ENCODE measurements at places on chromosomes 7 and 10.

DNA sequence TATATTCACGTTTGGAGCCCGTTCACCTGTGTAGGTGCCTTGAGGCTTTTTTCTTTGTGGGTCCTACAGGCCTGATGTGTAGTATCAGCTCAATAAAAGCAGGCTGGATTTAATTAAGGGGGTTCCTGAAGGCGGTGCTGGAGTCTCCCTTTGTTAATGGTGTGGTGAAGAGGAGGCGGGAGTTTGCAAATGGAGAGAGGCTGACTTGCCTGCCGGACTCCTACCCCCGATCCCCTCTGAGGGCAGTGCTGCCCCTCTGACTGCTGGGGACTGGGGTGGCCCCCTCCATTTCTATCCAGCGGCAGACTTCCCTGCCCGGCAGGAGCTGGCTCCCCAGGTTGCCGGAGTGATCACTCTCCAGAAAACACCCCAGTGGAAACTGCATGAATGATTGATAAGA is 45.1 kb downstream of the ZMIZ1 start:
- DNase-seq, result no peak

DNA sequence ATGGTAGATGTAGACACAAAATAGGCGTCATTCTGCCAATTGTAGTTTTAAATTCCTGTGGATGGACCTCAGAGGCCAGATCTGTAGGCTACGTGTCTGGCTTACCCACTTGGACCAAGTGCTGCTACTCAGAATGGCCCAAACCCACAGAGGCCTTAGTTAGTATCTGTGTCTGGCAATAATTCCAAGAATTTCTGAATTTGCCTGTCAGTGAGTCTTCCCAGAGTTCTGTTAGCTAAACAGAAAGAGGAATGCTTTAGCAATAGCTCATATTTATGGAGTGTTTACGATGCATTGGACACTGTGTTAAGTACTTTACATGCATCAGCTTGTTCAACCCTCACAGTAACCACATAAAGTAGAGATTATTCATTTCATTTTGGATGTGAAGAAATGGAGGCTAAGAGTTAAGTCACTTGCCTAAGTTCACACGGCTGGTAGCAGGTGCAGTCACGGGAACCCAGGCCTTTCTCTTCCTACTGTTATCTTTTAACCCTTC is 231.8 kb downstream of the PTEN start:
- peak; percentile 90 for DNase-seq

DNA sequence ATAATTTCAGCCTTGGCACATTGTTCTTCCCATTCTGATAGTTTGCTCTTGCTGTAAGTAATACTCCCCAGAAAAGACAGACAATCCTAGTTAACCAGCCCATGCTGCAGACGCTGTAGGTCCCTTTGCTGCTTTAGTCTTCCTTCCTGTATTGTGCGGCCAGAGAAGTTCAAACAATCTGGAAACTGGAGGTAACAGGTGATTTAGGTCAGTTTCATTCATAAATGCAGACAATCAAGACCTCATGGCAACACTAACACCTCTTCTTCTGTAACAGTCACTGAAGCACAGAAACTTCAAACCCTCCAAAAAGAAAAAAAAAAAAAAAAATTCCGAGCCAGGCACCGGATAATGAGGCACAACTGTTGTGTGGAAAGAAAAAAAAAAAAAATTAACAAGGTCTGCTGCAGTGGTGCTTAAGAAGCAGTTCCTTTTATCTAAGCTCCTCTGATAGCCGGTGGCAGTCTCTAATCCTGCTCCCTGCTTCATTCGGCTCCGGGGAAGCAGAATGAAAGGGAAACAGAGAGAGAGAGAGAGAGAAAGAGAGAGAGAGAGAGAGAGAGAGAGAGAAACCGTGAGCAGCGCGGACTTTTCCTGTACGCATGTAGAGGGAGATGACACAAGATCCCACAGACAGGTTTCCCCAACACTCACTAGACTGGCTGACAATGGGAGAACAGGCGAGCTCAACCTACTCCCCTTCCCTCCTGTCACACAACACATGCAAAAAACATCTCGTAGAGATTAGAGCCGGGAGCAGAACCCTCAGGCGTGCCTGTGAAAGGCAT is at the start of gene SEMA3A:
SEMA3A (minus strand) TSS at position 306 of the 788 bp plus-strand sequence; CDS start at position 103, 203 bp downstream.
- peak; percentile 71 for DNase-seq

- DNase-seq, result peak; percentile 75
Observed at GRCh38 chr10:3226960-3227744, 54.6 kb upstream of the PITRM1 start.

DNA sequence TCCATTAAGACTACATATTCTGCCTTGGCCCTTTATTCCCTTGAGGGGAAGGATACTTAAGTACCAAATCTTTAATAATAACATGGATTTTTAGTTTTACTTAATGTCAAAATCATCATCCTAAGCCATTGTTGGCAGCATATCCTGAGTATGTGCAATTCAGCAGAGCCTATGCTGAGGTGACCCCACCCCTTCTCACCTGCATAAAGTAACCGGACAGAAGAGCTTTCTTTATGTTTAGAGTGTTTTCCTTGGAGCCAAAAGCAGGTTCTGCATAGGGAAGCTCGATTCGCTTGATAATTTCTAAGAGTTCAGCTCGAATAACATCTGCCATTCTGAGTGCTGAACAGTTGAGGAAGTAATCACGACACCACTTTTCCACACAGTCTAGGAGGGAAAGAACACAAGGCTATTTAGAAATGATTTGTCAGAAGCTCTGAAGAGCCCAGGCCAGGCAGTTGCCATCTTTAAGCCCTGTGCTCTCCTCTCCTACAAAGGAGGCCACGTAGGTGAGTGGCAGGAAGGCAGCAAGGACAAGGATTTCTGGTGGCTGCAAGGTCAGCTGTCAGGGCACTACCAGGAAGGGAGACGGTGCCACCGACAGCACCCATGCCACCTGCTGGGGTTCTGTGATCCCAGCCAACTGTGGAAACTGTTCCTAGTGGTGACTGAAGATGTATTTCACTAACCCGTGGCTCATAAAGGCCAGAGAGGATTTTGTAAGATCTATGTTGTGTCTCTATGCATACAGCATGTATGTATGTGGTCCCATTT is 15.6 kb downstream of the BCCIP start:
- no peak for DNase-seq

DNA sequence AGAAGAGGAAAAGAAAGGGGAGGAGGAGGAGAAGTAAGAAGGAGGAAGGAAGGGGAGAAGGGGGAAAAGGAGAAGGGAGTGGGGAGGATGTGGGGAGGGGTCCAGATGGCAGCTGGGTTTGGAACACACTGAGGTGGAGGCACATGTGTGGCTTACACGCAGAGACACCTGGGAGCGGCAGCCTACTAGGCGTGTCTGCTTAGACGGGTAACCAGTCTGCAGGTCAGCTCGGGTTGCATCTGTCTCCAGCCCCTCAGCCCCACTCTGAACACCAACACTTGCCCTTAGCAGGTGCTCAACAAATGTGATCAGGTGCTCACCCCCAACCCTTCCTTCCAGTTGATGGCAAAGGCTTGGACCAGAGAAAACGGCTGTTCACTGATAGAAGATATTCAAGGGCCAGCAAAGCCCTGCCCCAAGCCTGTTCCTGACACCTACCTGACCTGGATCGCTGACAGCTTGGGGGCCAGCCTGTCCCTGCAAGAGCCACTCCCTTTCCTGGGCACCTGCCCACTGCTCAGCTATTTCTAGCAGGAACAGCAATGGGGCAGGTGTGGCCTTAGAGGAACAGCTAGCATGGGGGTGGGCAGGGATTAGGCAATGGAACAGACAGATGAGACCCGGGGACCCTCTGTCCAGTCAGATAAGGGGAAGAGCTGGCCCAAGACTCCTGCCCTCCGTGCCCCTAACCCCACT is 70.5 kb downstream of the SH3PXD2A start:
- DNase-seq, result no peak

DNA sequence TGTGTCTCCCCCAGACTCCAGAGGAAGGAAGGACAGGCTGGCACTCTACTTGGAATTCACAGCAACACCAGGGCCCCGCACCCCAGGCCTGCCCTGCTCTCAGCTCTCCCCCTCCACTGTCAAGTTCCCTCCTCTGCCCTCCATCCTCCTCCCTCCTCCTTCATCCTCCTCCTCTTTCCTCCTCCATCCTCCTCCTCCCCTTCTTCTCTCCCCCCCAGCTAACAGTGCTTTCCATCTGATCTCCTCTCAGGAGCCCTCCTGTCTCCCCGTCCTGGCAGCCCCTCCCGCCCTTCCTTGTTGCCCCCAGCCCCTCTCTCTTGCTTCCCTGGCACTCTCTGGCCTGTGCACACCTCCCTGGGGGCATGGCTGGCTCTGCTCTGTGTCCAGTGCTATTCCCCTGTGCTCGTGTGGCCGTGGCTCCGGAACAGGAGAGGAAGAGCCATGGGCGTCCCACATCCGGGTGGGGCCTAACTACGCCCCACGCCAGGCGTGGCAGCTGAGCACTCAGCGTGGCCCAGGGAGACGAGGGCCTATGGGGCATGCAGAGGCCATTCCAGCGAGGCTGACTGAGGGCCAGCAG is 64.2 kb downstream of the PWWP2B start:
- DNase-seq, result no peak

Data from skin of body (tissue), 3 donors.